Left colon (tissue), 2 donors: ENCODE measurements at places on chromosomes 12 and 14.
A peak's percentile ranks its signal among the peaks of the same experiment; 100 is the strongest.

GRCh38 chr12:54425702-54426101 is 6.6 kb upstream of the ITGA5 start:
- no peak for DNase-seq

DNA sequence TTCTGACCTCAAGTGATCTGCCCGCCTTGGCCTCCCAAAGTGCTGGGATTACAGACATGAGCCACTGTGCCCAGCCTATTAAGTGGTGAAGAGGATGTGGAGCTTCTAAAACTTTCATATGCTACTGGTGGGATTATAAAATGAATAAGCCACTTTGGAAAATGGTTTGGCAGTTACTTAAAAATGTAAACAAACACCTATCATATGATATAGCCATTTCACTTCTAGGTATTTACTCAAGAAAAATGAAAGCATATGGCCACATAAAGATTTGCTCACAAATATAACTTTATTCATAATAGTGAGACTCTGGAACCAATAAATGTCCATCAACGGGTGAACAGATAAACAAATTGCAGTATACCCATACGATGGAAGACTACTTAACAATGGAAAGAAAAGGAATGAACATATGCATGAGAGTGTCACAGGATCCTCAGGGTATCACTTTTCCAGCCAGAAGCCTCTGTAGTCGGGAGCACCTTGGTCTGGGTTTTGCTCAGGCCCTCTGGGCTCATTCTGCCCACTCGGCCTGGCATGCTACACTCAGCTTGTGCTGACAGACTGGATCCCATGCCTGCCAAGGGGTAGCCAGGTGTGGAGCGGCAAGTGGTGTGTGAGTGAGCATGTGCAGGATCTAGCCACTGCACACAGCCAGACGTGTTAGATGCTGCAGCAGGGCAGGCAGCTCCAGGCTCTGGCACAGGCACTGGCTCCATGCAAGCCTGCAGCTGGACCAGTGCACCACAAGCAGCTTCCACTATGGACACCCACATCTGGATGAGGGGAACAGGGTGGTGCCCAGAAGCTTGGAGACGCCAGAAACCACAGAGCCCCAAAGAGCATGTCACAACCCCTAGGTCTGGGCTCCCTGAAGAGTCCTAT is 213.2 kb upstream of the DIO3 start:
- no peak for DNase-seq

DNA sequence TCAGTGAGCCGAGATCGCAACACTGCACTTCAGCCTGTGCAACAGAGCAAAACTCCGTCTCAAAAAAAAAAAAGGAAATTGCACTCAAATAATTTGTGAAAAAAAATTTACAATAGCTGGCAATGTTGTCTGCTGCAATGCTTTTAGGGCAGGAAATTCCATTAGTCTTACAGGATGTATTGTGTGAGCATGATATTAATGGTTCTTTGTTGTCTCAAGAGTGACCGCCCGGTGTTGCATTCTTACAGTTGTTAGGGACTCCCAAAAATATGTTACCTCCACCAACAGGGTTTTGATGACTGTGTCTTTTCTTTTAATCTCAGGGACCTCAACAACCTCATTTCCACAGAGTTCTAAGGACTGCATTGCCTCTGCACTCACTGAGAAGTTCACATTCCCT is 44.8 kb downstream of the PZP start:
- DNase-seq, result no peak

GRCh38 chr12:92859650-92860386 is 69.3 kb downstream of the EEA1 start:
- DNase-seq, result no peak

DNA sequence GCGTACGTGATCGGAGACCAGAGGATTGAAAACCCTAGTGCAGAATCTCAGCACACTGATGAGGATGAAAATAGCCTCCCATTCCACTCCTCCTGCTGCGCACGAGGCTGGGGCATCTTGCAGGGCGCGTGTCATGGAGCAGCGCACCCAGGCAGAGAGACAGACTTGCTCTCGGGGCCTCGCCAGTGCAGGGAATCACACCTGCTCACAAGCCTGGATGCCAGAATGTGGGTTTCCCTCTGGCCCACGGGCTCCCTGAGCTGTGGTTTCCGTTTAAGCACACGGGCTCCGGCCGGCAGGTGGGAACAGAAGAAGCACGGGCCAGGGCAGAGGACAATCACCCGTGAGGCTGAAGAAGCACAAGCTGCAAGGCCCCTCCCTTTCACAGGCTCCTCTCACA is 2.0 kb downstream of the FGF6 start:
- no peak for DNase-seq

- DNase-seq, result peak; percentile 20
Observed at GRCh38 chr12:131085816-131086591, 132.3 kb downstream of the ADGRD1 start.

GRCh38 chr14:24113801-24114531 is 611 bp upstream of the DCAF11 start:
- peak; percentile 90 for DNase-seq

DNA sequence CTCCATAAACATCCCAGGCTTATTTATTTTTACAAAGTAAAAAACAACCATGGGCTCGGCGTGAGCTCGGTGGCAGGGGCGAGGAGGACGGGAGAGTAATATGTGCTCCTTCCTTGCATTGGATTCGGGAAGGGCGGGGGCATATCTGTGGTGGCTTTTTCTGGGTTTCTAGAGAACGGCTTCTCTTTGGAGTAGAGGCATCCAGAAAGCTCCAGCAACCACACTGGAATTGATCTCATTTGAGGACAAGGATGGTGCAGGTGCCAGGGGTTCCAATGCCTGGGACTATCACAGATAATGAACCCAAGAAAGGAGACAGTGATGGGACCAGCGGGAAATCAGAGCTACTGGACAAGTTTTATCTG is 18.9 kb downstream of the ADGRD1 start:
- DNase-seq, result no peak

DNA sequence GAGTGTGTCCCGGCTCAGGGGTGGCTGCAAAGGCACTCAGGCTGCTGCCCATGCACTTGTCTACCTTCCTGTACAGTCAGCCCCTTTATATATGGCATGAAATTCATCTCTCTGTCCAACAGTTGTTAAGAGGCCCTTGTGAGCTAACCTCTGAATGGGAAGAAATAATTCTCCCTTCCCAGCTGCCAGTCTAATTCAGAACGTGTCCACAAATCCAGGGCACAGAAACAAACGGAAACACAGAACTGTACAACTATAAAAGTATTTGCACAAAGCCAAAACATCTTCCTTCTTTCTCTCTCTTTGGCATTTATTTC is 849 bp downstream of the KRT5 start:
- DNase-seq, result no peak

DNA sequence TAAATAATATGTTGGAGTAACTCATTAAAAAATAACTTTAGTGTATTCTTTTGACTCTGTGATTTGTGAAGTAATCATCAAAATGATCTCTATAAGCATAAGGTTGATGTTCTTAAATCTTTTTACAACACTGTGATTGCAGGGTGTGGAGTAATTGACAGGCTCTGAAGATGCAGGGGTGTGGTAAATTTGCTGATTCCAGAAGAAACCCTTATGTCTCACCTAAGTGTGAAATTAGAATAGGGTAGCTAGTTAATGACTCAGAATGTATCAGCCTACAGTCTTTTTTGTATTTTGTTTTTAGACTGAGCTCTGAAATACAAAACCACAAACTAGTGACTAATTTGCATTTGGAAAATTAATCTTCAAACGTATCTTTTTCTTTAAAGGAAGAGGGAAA is 5.9 kb downstream of the PRPF39 start:
- no peak for DNase-seq

- no peak for DNase-seq
Observed at GRCh38 chr12:89618113-89618862, 90.3 kb downstream of the ATP2B1 start.

DNA sequence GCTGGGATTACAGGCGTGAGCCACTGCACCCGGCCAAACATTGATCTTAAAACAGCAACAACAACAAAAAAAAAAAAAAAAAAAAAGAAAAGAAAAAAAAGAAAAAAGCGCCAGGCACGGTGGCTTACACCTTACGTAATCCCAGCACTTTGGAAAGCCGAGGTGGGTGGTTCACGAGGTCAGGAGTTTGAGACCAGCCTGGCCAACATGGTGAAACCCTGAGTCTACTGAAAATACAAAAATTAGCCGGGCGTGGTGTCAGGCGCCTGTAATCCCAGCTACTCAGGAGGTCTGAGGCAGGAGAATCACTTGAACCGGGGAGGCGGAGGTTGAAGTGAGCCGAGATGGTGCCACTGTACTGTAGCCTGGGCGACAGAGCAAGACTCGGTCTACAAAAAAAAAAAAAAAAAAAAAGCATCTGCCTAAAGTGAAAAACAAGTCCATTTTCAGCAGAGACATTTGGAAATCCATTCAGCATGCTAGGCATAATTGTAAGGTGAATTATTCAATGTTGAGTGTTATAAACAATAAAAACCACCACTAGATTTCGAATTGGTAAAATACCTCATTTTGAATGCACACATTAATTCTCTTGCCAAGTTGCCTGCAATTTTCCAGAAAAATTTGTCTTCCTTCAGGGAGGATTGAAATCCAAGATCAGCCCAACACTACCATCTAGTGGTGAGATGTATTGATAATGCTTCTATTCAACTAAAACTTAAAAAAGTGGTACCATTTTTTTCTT is 8.0 kb upstream of the CERS5 start:
- DNase-seq, result no peak

GRCh38 chr12:14573118-14573517 is 5.4 kb upstream of the PLBD1 start:
- no peak for DNase-seq

DNA sequence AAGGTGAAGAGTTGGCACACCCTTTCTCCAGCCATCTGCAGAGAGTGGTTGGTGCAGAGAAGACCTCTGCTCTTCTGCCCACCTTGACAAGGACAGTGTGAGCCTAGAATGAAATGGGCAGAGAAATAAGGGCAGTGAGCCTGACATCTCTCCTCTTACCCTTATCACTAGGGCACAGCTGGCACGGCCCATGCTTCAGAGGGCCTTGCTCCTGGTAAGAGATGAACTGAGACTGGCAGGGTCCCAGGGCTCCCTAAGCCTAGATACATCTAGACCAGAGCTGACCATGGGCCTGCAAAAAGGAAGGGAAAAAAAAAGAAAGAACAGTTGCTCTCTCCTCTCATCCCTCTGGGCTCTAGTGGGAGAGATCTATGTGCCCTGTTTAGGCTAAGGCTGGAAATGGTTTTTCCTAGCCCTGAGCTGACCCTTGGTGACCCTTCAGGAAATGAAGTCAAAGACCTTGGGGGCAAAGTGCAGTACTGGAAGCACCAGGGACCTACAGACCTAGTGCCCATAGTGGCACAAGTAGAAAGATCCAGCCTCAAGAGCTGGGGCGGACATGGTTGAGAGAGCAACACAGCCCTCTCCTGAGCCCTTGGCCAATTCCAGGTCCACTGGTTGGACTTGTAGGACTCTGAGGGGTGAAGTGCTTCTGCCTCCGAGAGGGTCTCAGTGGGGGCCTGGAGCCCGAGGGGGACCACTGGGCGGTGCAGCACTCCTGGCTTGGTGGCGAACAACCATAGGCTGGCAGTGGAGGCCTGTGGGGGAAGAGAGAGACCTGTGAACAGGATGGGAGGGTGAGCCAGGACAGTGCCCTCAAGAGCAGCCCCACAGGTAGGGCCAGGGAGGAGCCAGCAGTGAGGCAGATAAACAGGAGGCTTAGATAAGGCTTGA is 22.0 kb downstream of the PRPF40B start:
- DNase-seq, result no peak

- DNase-seq, result no peak
Observed at GRCh38 chr14:24607635-24608514, 1.6 kb downstream of the GZMH start.

DNA sequence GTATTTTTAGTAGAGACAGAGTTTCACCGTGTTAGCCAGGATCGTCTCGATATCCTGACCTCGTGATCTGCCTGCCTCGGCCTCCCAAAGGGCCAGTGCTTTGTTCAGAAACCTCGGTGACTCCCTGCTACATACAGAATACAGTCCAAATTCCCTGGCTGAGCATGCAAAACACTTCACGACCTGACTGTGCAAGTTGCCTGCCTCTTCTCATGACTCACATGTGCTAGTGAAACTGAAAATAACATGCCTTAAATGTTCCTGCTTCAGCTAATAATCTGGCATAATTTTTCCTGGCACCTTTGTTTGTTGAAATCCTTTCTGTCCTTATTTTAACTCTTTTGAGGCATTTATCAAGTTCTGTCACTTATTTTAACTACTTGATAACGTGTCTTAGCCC is 8.2 kb downstream of the DMAC2L start:
- DNase-seq, result no peak

- DNase-seq, result no peak
Observed at GRCh38 chr12:59594943-59595500, 807 bp upstream of the SLC16A7 start.

DNA sequence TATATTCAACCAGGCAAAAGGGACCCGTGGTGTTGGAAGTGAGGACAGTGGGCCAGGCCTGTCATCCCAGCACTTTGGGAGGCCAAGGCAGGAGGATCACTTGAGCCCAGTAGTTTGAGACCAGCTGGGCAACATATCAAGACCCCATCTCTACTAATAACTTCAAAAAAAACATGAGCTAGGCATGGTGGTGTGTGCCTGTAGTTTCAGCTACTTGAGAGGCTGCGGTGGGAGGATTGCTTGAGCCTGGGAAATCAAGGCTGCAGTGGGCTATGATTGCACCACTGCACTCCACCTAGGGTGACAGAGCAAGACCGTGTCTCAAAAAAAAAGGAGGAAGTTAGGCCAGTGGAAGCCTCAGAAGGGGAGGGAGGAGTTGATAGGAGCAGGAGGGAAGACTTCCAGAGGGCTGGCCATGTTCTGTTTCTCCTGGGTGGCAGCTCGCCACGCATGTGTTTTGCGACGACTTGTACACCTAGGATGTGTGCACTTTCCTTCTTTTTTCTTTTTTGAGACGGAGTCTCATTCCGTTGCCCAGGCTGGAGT is 10.1 kb downstream of the SLC25A29 start:
- no peak for DNase-seq

GRCh38 chr14:36661506-36662257 is at the start of gene PAX9:
PAX9 (plus strand) TSS chr14:36661860; CDS start chr14:36662090, 230 bp downstream.
- peak; percentile 83 for DNase-seq

- no peak for DNase-seq
Observed at GRCh38 chr14:94827711-94828447, 58.0 kb upstream of the GSC start.

DNA sequence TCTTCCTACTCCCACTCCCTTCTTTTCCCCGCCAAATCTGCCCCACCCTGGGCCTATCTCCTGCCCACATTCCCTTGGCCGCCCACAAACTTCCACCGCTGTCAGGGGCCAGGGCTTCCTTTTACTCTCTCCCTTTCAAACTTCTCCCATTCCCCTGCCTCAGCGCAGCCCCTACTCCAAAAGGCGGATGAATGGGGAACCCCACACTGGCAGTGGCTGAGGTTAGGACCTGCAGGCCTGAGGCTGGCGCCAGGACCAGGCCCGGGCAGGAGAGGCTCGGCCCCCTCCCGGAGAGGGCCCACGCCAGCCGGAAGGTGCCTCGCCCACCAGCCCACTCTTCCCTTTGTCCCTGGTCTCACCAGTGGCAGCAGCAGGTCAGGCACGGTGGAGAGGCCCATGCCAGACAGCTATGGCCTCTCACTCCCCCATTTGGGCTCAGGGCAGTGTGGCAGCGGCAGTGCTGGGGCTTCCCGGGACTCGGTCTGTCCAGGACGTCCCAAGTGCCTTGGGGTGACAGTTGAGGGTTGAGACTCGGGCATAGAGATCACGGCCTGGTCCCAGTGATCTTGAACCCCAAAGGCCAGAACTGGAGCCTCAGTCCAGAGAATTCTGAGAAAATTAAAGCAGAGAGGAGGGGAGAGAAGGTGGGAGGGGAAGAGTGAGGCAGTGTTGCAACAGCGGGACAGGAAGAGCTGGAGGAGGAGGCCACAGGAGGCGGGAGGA is at the start of gene TNFRSF1A:
TNFRSF1A (minus strand) TSS at position 660 of the 723 bp plus-strand sequence; CDS start at position 398, 262 bp downstream.
- peak; percentile 75 for DNase-seq
